ENCODE measurements at places on chromosomes 16 and 17. TPM values are rescaled to one million over a fixed set of nuclear protein-coding genes. Genes with fewer than 3 reads are reported as not detected.

- no peak overlapping the region for H3K4me3 ChIP-seq
- no peak for DNase-seq
- no peaks in the 10 kb centered on the region for H3K27me3 ChIP-seq
- H3K27ac ChIP-seq, result no peak overlapping the region
- H3K4me1 ChIP-seq, result no peaks in the 10 kb centered on the region
Observed at GRCh38 chr16:3954411-3954921, 74.0 kb upstream of the CREBBP start.

DNA sequence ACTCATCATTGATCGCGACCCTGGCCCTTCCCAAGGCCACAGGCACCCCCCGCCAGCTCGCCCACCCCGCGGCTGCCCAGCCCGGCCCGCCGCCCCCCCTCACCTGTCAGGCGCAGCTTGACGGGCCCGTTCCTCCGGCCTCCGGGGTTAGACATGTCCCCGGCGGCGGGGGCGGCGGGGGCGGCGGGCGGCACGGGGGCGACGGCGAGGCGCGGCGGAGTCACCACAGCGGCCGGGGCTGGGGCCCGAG is 456 bp downstream of the SMURF2 start:
- no peaks in the 10 kb centered on the region for H3K4me1 ChIP-seq
- peak; percentile 28 for DNase-seq
- H3K36me3 ChIP-seq, result no peaks in the 10 kb centered on the region
- H3K4me3 ChIP-seq, result peak overlapping the region; percentile 94
- H3K27ac ChIP-seq, result peak overlapping the region; percentile 99

DNA sequence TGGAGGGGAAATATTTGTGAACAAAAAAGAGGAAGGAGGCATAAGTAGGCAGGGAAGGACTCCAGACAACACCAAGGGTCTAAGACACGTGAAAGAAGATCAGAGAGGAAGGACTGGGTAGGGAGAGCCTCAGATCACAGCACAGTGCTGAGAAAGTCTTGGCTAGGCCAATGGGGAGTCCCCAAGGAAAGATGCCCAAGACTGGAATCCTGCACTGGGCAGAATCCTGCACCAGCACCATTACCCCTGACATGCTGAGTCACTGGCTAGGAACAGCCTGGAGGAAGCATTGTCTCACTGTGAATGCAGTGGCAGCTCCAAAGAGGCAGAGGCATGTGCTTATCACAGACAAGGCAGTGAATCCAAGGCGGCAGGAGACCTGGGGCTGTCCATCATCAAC is 19.2 kb downstream of the CLEC19A start:
- no peaks in the 10 kb centered on the region for H3K4me1 ChIP-seq
- DNase-seq, result no peak
- H3K36me3 ChIP-seq, result no peaks in the 10 kb centered on the region
- H3K27me3 ChIP-seq, result no peaks in the 10 kb centered on the region

DNA sequence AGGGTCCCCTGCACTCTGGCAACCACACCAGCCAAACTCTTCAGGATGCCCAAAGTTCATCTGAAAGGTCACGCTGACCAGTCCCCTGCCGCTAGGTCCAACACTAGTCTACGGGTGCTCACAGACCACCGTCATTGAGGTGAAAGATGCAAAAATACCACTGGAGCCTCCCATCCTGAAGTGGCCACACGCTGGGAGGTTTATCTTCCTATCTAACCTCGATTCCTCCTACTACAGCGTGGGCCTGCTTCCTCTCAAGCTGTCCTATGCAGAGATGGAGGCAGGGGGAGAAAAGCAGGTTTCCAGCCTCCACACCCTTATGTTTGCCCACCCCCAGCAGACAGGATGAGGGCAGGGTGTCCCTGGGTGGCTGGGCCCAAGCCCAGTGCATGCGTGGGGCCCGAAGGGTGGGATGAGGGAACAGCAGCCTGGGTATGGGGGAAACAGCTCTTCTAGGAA is 6.3 kb downstream of the SRCIN1 start:
- H3K4me1 ChIP-seq, result peaks cover 9% of the 10 kb centered on the region
- H3K27me3 ChIP-seq, result no peaks in the 10 kb centered on the region
- H3K27ac ChIP-seq, result no peak overlapping the region
- DNase-seq, result no peak
- no peak overlapping the region for H3K4me3 ChIP-seq
- H3K36me3 ChIP-seq, result no peaks in the 10 kb centered on the region

The SLC43A2 gene
- total RNA-seq, result 13.8 TPM

The TEKT3 gene
- total RNA-seq, result 2.5 TPM

The TTYH2 gene
- 4.2 TPM for total RNA-seq

The SLC6A4 gene
- 1.6 TPM for total RNA-seq

Data from breast epithelium (tissue), 4 donors.